ENCODE measurements at places on chromosomes 2 and 18.

DNA sequence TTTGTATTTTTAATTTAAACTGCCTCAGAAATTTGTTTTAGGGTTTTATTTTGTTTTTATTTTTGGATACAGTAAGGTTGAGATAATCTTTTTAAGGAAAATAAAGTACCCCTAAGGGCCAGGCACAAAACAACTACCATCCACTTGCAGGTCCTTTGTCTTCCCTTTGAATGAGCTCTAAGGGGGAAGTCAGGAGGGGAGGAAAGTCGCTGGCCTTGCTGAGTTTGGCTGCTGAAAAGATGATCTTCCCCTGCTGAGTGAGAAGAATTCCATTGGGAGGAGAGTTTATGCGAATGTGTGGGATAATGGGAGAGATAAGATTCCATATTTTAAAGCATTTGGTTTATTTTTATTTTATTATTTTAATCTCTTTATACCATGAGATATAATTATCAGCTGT is 100.7 kb downstream of the ARHGAP15 start:
- DNase-seq: no peak

- no peak for DNase-seq
These were observed 12.6 kb downstream of the SLC20A1 start for GRCh38 chr2:112658301-112658700.

DNA sequence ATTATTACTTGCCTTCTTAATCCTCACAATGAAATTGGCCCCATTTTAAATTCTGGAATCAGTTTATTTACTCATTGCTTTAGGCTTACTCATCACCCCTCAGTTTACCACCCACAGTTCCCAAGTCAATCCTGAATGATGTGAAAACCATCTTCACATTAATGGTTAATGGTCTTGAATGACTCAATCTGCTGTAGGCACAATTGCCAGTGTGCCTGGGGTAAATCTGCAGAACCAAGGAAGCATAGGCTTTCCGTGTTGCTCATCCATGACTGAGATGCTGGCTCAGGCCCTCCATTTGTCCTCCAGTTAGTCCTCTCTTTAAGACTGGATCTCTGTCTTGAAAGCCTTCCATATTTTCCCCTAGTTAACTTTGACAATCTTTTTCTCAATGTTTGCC is 164.5 kb downstream of the PMAIP1 start:
- no peak for DNase-seq

DNA sequence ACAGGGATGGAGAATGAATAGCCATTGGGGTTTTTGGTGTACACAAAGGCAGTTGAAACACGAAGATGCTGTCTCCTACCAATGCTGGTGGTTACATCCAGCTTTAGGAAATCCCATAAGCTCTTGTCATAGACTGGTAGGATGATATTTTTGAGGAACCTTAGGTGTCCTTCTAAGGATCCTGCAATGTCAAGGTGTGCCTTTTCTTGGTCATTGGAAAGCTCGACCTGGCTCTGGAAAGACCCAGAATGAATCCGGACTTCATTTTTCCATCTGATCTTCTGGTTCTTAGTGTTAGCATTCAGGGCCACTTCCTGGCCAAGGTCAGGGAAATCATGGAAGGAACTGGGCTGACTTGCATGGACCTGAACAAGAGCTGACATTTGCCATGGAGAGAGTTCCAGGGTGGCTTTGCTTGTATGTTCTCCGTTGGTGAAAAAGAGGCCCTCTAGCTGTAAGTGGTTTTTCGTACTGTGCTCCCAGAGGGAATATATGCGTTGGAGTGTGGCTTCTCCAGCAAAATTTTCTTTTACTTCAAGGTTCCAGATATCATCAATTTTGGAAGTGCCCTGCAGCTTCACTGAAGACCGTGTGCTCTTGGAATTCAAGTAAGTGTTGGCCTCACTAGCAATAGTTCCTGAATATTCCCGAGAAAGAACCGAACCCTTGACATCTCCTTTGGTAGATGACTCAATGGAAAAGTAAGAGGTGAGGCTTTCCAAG is 38.0 kb downstream of the APOB start:
- no peak for DNase-seq

DNA sequence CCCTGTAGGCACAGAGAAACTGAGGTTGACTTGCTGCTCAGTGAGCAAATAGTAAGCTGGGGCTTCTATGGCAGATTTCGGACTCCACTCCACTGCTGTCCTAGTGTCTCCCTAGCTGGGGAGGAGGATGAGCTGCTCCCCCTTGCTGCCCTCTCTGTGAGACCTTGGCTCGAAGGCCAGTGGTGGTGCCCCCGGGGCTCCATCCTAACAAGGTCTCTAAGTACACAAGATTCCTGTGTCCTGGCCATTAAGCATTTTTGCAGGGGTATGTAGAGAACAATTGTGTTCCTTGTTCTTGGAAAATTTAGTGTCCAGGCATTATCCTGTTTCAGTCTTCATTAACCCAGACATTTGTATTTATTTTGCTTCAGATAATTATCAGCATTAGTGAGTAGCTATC is 21.3 kb upstream of the BCL2L11 start:
- DNase-seq: no peak

DNA sequence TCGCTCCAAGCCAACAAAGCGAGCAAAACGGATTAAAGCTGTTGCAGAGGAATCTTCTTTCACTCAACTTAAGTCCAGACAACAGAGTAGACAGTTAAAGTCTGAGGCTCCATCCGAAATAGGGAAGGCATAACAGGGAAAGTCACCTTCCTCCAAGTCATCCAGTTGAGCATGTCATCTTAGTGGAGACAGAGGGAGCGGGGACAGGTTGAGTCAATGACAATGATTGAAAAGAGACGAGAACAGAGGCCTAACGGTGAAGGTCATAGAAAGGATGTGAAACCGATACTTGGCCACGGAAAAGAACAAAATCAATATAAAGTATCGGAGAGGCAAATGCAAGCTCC is 455 bp downstream of the C18orf32 start:
- DNase-seq: no peak

GRCh38 chr2:149037851-149038250 is 648 bp upstream of the LYPD6B start:
- no peak for DNase-seq

DNA sequence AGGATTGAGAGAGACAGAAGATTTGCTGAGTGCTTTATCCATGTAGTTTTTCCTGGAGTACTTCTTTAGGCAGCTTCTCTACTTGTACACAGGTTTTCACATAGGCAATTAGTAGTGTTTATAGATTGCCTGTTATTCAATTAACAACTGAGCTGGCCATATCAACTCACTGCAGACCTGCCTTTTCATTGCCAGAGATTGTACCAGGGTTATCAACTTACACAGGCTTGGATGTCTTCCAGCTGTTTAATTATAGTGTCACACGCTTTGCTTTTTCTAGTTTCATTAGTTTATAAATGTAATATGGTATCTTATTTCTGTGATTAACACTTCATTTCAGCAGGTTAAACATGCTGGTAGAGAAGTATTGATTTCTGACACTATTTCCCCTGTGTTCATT is 125.9 kb downstream of the GPD2 start:
- DNase-seq: peak; percentile 94

DNA sequence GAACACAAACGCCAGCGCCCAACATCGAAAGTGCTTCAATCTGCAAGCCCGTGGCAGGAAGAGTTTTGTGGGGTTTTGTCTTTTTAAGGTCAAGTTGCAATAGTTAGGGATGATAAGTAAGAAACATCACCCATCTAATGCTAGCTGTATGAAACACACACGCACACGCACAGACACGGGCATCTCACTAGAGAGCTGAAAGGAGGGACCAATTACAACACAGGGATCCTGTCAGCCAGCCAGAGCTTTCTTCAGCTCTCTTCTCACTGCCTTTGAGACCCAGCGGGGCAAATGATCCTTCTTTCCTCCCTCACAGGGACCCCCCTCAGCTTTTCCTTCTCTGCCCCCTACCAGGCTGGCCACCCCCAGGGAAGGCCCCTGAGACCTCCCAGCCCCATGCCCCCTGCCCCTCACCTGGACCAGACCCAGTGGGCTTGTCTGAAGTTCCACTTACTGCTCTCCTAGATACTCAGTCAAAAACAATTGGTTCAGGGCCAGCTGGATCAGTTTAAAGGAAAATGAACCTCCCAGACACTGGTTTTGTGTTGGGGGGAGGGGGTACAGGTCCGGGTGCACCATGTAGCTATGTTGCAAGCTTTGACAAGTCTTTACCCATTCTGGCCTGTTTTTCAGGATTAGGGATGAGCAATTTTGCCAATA is 17.9 kb downstream of the CYP26B1 start:
- no peak for DNase-seq

DNA sequence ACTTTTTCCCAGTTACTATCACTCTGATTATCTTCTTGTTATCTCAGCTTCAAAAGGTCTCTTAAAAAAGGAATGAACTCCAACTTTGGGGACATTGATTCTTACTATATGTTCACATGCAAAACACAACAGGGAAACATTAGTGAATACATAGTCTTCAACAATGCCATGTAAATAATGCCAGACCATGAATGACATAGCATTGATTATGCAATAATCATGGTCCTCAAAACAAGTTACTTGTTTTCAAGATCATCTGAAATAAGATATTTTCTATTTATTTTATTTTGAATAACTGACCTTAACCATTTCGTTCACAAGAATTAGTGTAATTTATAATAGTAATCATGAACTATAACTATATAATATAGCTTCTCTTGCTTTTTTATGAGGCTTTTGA is 902.3 kb downstream of the MBD2 start:
- no peak for DNase-seq

GRCh38 chr2:39408351-39409136 is 28.5 kb downstream of the MAP4K3 start:
- peak; percentile 40 for DNase-seq

DNA sequence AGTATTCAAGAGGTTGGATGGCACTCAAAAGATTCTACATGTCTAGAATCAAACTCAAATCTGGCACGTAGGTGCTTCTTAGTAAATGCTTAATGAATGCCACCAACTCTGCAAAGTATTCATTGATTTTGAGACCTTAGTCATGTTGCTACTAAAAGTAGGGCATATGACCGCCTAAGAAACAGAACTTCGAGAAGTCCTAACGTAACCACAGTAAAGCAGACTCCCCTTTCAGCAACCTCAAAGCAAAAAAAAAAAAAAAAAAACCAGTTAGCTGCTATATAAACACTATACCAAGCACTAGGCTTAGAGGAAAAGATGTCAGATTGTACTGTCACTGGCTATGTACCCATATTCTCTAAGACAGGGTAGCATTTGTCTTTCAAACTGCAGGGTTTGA is 33.9 kb downstream of the PTCD3 start:
- no peak for DNase-seq

- peak; percentile 36 for DNase-seq
These were observed 19.8 kb downstream of the RNU2-63P start for GRCh38 chr2:87996570-87996969.

DNA sequence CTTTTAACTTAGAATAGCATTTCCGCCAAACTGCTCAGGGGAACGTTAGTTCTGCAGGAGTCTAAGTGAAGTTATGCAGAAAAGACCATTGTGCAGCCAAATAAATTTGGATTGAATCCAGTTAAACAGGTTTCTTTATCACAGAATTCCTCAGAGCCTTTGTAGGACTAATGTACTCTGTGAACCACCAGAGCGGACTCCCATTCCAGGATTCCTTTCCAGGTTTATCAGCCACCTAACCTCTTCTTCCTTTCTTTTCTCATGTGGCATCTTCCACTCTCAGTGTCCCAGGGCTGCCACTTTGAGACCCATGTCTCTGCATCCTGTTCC is 350.4 kb downstream of the TSN start:
- no peak for DNase-seq

GRCh38 chr2:139033300-139033699 is 253.1 kb upstream of the NXPH2 start:
- no peak for DNase-seq

DNA sequence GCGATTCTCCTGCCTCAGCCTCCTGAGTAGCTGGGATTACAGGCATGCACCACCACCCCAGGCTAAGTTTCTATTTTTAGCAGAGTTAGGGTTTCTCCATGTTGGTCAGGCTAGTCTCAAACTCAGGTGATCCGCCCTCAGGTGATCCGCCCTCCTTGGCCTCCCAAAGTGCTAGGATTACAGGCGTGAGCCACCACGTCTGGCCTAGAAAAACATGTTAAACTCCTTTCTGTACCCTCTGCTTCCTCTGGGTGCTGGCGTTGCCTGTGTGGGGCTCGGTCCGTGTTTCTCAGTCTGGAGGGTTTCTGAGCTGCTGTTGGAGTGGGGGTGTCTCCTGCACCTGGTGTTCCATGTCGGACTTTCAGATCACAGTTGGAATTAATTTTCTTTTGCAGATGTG is 17.9 kb downstream of the LDLRAD4 start:
- DNase-seq: no peak

DNA sequence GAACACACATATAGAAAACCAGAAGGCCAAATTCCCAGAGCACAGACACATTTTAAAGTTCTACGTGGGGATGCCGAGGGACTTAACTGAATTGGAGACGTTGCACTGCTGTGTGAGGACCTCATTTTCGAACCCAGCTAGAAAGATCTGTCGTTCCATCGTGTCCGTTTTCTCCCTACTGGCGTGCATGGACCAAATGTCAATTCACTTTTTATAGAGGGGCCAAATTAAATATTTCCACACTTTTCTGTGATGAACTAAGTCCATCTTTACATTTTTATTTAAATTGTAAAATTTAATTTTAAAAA is 692 bp upstream of the TSHZ1 start:
- DNase-seq: no peak

DNA sequence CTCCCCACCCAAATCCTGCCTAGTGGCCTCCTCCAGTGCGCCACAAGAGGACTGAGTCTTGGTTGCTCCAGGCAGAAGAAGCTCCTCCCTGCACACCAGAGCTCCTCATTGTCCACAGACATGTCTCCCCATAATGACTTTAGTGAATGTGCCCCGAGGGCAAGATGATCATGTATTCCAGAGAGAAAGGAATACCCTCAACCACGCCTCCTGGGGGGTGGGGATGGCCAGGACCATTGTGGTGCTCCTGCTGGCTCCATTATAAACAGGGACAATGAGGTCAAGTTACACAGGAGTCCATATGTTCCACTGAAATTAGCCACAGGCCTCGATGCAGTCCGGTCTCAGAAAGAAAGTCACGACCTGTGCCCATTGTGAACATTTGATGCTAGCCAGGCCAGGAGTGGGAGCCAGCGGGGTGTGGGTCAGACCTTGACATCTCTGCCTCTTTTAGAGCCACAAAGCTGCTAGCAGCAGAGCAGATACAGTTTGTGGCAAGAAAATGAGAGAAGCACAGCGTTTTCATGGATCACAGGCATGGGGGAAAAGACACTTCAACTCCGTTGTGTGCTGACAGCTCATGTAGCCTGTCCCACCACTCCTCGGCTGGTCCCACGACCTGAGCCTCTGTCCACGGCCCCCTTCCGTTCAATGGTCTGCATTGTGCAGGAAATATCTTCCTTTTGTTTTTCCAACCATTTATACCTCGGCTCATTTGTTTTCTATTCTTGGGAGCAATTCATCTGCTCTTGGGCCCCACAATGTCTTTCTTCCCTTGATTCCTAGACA is 70.7 kb upstream of the FZD7 start:
- no peak for DNase-seq

DNA sequence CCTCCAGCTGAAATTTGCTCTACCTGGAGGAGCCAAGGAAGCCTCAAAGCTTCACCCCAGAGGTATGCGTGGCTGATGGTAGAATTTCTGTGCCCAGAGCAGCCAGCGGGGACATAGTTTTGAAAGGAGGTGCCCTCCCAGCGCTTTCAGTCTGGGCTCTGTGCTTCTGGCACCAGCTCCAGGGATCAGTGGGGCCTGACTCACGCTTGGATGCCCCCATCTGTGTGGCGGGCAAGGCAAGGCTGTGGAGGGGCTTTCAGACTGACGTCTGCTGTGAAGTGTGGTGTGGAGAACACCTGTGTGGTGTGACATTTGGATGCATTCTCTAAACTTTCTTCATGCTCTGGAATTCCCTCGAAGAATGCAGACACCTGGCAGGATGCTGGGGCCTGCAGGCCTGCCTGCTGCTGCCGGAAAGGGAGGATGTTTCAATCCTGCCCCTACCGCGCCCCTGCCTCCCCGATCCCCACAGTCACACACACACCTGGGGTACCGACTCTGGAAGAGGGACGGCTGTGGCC is 84.1 kb downstream of the CTIF start:
- no peak for DNase-seq

All from hematopoietic multipotent progenitor cell treated with erythropoietin and hydrocortisone succinate and interleukin-3 and kit ligand, for 6 days (in vitro differentiated cells).